ENCODE measurements at places on chromosomes 1 and 21.

- no peak for DNase-seq
These were observed 42.6 kb downstream of the F13B start for GRCh38 chr1:197024460-197024859.

GRCh38 chr1:31345635-31346034, 27.2 kb downstream of the FABP3 start:
- no peak for DNase-seq

DNA sequence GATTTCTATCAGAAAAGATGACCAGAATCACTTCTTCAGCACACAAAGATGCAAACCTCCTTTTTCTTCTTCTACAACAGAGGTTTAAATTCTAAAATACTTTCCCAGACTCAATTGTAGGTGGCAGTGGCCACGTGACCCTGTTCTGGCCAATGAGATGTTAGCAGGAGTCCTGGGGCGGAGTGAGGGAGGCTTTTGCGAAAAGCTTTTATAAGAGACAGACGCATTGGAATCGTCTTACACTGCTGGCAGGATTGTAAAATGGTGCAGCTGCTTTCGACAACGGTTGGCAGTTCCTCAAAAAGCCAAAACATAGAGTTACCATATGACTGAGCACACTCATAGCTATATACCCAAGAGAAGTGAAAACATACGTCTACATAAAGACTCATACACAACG, 87.0 kb upstream of the MAGI3 start:
- no peak for DNase-seq

- DNase-seq: no peak
These were observed 55.1 kb downstream of the UBE2T start for GRCh38 chr1:202286622-202287097.

DNA sequence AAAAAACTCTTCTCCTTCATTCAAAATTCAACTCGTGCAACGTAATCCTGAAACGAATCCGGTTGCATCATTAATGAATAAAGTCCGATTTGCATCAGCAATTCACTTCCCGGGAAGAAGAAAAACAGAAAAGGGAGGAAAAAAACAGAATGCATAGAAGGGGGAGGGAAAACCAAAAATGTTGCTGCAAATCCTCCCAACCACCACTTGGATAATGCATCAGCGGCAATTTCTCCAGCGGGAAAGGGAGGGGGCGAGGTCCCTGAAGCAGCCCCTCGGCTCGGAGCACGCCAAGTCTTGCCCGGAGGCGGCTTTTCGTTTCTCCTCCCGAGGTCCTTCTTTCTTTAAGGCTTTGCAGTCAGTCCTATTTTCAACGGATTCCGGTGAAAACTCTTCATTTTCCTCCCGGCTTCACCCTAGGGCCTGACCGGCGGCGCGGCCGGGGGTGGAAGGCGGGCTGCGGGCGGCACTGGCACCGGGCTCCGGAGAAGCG, 723 bp downstream of the CDC42BPA start:
- DNase-seq: peak; percentile 2
